ENCODE measurements at places on chromosomes 1 and 21.
A peak's percentile ranks its signal among the peaks of the same experiment; 100 is the strongest.

GRCh38 chr1:163168053-163168452, 34.7 kb downstream of the RGS5 start:
- DNase-seq: no peak

- DNase-seq: no peak
These were observed 480.7 kb downstream of the MRPL39 start for GRCh38 chr21:25126564-25126963.

DNA sequence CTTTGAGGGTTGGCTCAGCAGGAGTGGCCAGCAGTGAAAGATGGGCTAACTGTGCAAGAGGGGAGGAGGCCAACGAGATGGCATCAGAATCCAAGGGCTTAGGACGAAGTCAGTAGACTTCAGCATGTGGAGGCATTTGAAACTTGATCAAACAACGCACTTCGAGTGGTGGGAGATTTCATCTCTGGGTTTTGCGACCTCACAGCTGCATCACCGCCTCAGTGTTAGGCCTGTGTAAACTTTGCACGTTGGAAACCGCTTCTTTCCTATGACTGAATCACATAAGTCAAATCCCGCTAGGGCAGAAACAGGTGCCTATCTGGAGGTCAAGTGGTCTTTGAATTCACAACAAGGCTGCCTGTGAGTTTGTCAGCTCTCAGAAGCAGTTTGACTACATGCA, 17.8 kb downstream of the TFF3 start:
- DNase-seq: no peak

- no peak for DNase-seq
These were observed 19.7 kb downstream of the SYNJ1 start for GRCh38 chr21:32708069-32708468.

DNA sequence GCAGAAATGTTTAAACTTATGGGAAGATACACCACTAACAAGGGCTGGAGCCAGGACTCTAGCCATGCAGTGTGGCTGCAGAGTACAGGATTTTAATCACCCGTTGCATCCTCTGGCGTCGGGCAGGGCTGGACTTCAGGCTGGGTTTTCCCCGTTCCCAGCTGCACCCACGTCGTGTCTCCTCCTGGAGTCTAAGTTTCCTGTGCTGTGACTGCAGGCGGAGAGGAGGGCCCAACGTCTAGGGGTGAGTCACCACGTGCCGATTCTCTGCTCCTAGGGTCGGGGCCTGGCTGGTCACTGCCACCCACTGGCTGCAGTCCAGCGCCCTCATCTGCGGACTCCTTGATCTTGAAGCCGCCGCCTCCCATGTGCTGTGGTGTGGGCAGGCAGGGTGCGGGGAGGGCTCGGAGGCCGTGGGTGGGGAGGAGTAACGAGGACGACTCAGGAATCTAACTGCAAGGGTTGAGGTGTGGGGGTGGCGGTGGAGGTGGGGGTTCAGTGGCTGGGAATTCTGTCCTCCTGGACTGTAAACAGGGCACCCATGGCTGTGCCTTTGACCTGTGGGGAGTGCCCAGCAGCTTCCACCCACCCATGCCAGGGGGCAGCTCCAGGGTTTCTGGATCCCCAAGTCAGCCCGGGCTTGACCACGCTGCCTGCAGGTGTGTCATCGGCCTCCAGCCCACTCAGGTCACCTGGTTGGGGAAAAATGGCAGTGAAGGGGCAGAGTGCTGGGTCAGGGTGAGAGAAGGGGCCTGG, 77.8 kb downstream of the ALPL start:
- no peak for DNase-seq

DNA sequence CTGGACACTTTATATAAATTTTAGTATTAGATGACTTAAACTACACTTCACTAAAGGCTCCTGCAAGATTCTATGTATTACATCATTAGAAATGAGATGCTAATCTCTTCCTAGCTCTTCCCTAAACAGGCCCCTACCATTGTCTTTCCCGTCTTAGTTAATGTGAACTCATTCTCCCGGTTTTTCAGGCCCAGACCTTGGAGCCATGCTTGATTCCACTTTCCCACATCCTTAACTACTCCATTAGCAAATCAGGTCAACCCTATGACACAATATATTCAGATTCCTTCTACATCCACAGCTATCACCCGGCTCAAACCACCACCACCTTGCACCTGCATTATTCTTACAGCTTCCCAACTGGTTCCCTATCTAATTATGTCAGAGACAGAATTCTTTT, 73.3 kb downstream of the NVL start:
- no peak for DNase-seq

DNA sequence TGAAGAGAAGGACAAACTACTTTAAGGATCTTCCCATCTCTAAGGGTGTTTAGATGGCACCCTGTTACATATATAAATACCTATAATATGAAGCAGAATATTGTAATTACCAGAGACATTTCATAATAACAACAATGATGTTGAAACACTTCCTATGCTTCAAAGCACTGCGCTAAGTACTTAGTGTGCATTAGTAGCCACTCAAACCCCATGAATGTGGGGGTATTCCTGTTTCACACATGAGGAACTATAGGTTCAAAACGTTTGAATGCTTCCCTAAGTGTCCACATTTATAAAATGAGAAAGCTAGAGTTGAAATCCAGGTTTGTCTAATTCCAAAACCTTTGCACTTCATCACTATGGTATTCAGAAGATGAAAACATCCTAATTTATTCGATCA, 18.5 kb upstream of the OR10J5 start:
- no peak for DNase-seq

DNA sequence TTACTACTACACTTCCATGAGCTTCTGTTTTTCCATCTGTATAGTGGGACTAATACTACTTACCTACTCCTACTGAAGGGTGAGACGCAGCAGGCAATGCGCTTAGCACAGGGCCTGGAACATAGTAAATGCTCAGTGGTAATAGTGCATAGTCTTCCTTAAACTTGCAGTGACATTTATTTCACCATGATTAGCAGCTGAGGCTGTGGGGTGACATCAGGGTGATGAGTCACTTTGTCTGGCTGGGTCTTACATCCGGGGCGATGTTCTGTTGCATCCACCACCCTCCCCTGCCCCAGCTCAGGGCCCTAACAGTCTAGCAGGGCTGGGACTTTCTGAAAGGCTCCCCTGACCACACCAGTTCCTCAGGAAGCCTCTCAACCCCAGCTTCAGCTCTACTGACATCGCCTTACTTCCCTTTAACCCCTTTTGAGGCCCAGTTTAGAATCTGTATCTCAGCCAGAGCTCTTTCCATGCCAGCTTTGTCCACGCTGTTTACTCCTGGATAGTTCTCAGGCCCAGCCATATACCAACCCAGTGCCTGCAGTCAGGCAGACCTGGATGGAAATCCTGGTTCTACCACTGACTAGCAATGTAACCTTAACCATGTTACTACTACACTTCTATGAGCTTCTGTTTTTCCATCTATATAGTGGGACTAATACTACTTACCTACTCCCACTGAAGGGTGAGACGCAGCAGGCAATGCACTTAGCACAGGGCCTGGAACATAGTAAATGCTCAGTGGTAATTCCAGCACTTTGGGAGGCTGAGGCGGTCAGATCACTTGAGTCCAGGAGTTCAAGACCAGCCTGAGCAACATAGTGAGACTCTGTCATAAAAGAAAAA, 66.3 kb downstream of the CD58 start:
- DNase-seq: peak; percentile 88

DNA sequence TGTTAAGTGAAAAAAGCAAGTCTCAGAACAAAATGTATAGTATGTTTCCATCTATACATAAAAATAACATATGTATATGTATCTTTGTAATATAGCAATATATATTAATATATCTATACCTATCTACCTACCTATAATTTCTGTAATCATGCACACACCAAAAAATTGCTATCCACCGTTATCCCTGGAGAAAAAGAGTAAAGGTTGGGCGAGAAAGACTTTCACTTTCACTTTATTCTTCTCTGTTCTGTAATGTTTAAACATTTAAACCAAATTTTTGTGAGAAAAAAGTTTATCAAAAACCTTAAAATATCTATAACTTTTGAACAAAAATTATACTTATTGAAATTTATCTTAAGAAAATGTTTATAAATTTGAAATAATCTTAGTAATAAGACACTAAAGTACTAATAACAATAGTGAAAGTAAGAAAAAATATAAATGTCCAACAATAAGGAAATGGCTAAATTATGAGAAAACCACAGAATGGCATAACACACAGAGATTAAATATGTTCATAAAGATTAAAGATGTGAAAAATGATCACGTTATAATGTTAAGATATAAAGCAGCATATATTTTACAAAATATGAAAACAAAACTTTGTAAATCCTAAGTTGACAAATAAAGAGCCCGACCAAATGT, 74.0 kb upstream of the LRRC53 start:
- no peak for DNase-seq

DNA sequence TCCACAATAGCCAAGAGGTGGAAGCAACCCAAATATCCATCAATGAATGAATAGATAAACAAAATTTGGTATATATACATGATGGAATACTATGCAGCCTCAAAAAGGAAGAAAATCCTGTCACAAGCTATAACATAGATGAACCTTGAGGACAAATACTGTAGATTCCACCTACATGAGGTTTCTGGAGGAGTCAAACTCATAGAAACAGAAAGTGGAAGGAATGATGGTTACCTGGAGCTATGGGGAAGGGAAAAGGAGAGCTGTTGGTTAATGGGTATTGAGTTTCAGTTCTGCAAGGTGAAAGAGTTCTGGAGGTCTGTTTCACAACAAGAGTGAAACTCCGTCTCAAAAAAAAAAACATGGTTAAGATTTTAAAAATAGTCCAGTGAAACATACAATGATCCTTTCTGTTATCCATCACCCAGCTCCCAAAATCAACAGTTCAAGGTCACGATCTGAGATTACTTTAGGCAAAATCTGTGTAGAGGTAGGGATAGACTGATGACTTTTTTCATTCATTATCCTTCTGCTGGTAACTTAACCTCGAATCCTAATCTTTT, 80.8 kb upstream of the HNRNPU start:
- no peak for DNase-seq

DNA sequence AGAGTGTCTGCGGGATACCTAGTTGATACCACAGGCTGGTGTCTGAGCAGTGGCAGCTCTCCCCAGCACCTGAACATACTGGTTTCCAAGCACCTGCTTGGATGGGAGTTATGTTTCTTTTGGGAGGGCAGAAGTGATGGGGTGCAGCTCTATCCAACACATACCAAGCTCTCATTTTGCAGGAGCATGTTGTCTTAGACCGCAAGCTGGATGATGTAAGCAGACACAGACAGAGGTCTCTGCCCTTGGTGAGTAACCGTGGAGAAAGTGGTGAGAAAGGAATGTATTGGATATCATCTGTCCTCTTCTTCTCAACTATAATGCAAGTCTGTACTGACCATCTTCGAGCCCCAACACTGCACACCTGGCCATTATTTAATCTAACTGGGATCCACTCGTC, 37.4 kb downstream of the ZNF496 start:
- no peak for DNase-seq

GRCh38 chr21:35048183-35048601, 910 bp downstream of the RUNX1 start:
- DNase-seq: peak; percentile 52

DNA sequence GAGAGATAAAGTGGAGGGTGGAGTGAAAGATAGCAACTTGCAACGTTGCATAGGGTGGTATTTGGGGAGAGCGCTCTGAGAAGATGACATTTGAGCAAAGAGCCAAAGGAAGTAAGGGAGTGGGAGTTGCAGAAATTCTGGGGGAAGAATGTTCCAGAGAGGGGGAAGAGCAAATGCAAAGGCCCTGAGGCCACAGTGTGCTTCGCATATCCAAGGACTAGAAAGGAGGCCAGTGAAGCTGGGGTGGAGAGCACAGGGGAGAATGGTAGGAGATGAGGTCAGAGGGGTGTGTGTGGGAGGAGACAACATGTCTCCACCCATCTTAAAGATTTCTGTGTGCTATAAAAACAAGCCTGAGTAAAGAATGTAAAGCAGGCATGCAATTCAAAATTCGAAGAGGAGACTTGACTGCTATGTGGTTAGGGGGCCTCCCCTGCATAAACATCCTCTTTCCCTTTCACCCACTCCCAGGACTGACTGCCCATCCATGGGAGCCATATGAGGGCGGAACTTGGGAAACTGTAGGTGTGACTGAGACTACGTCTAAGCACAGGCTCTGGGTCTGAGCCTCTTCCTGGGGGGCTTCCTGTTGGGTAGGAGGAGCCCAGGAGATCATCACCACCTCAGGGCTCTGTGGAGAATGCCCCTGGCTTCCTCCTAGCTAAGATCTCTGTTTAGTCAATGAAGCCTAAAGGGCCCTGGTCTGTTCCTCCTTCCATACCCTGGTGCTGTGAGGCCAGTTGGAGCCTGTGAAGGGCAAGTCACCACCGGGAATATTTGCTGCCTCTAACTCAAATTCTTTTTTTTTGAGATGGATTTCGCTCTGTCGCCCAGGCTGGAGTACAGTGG, 2.9 kb upstream of the CLIC4 start:
- DNase-seq: no peak

- no peak for DNase-seq
These were observed 48.4 kb downstream of the COLGALT2 start for GRCh38 chr1:183989078-183989577.

Data from CD4-positive, alpha-beta T cell treated with Interleukin-17A for 4 hours (primary cell).